Colonic mucosa (tissue), 4 donors: ENCODE measurements at places on chromosomes 16 and 17. TPM values are rescaled to one million over a fixed set of nuclear protein-coding genes. Genes with fewer than 3 reads are reported as not detected.
A peak's percentile ranks its signal among the peaks of the same experiment; 100 is the strongest.

DNA sequence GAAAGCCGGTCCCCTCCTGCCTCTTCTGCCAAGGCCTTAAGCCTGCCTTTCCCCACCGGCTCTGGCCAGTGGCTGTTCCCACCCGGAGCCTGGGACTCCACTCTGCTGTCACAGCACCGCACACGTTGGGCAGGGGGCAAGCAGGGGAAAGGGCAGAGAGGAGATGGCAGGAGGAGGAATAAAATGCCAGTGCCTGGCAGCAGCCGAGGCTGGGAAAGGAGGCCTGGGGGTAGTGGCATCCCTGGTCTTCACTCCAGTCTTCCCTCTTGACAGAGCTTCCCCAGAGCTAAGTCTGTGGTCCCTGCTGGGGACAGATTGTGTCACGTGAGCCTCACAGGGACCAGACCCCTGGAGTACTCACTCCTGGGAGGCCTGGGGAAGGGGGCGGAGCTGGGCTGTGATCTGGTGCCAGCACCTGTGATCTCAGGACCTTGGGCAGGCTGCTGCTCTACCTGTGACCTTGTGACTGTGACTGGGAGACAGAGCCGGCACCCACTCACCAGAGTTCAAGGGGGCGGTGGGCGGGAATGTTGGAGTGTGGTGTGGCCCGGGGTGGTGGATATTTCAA is 97.2 kb upstream of the GSE1 start:
- DNase-seq, result no peak

- no peak for DNase-seq
Measured at GRCh38 chr16:23843143-23843542, 7.4 kb downstream of the PRKCB start.

GRCh38 chr17:15490634-15491261 is 23.3 kb upstream of the CDRT4 start:
- peak; percentile 73 for DNase-seq

DNA sequence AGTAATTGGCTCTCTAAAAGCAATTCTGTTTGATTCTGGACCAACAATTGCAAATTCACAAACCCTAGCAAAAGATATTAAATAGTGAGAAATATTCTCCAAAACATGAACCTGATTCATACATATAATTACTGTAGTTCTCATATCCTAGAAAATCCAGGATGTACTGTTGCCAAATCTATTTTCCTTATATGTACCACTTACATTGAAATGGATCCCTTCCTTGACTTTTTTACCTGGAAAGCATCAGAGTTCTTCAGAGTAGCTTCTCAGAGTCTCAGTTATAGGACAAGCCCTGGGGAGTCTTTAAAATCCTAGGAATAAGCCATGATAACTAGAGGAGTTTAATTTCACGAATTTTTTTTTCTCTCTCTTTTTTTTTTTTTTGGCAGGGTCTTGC is 16.7 kb downstream of the TMEM92 start:
- no peak for DNase-seq

- DNase-seq, result no peak
Measured at GRCh38 chr17:61400066-61400716, 548 bp downstream of the TBX2 start.

DNA sequence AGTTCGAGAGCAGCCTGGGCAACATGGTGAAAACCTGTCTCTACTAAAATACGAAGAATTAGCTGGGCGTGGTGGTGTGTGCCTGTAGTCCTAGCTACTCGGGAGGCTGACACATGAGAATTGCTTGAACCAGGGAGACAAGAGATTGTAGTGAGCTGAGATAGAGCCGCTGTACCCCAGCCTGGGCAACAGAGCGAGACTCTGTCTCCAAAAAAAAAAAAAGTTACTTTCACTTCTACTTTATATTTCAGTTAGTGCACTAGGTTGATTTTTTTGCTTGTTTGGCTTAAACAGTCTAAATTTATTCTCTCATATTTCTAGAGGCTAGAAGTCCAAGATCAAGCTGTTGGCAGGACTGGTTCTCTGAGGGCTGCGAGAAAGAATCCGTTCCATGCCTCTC is 13.4 kb downstream of the CCDC102A start:
- no peak for DNase-seq

GRCh38 chr17:29038085-29038795 is 4.7 kb upstream of the PIPOX start:
- no peak for DNase-seq

GRCh38 chr17:21425736-21426135 is 49.6 kb downstream of the KCNJ12 start:
- no peak for DNase-seq

GRCh38 chr17:81277421-81277820 is 17.7 kb downstream of the SLC38A10 start:
- peak; percentile 65 for DNase-seq

DNA sequence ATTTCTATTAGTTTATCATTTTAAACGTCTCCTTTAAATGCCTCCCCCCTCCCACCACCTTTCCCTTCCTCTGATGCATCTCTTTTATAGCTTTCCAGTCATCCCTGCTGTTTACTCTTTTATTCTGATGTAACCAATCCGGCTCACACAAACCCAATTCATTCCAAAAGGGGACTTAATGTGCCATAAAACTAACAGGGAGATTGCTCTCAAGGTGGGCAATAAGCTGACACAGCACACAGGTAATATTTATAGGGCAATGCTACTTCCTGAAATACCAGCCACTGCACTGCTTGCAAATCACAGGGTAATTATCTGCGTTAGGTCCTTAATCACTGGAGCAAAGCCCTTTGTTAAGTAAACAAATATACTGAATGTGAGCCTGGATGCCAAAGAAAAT is 23.3 kb upstream of the CA10 start:
- DNase-seq, result no peak

- DNase-seq, result no peak
Measured at GRCh38 chr16:2329532-2329931, 11.0 kb downstream of the ABCA3 start.

GRCh38 chr17:7101531-7101930 is 13.1 kb downstream of the ASGR2 start:
- no peak for DNase-seq

ALOX12B gene
- total RNA-seq, result 0.69 TPM

TP53 gene
- 90.0 TPM for total RNA-seq

TP53TG3 gene
- total RNA-seq, result not detected

MT1A gene
- 10.2 TPM for total RNA-seq

TNFRSF17 gene
- total RNA-seq, result 4.2 TPM

HIC1 gene
- 7.0 TPM for total RNA-seq

NACA2 gene
- total RNA-seq, result not detected

CA7 gene
- total RNA-seq, result 120 TPM
